ENCODE measurements at places on chromosomes 13 and 19.
A peak's percentile ranks its signal among the peaks of the same experiment; 100 is the strongest.

DNA sequence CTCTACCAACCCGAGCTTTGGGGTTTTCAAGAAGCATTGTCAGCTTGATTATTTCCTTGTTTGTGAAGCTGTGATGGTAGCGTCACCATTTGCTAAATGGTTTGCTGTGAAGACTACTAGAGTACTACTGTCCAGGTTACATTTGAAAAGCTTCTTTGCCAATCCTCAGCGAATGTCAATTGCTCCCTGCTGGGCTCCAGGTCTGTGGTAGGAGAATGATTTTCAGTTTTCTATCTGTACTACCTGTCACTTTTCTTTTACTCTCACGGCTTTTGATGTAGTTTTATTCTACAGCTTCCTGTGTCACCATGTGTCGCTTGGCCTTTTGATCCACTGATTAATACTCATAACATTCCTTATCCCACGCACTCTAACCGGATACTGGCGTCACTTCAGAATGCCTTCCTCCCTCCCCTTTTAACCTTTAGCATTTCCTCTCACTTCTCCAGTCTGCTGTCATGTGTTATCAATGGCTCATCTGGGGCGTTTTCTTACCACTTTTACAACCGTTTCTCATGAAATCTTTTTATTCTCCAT lies 7.5 kb upstream of the GPR183 start:
- DNase-seq = no peak

- no peak for DNase-seq
These were observed 8.6 kb downstream of the FRY start for GRCh38 chr13:32040052-32040642.

DNA sequence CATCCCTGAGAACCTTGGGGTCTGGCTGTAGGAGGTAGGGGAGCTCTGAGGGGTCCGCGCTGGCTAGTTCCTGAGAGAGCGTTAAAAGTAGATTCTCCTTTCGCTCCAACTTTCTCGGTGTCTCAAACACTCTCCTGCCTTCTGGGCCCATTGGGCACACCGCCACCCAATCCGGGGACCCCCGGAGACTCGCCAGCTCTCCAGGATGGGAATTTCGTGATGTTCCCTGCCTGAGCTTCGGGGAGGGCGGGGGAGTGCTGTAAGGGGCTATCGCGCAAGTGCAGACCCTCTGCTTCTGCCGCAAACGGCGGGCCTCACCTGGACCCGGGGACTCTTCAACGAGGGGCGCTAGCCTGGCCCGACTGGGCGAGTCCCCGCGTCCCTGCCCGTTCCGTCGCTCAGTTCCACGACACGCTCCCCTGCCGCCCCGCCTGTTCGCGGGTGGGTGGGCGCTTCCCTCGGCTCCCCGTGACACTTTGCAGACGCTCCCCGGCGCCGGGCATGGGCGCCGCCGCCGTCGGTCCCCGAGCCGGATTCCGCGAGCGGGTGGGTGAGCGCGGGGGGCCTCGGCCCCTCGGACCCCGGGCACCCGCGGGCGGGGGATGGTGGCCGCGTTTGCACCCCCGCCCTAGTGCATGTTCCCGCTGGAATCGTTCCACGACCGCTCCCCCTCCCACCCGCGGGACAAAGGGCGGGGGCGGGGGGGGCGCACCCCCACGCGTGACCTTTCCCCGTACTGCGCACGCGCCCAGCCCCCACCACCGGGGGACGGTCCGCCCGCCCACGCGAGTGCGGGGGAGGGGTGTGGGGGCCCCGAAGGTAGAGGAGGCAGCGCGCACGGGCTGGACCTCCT lies at the start of gene CCDC106:
CCDC106 (plus strand) TSS at position 481 of the 853 bp plus-strand sequence. CDS start 835 bp downstream, outside the sequence.
- DNase-seq = peak; percentile 81

DNA sequence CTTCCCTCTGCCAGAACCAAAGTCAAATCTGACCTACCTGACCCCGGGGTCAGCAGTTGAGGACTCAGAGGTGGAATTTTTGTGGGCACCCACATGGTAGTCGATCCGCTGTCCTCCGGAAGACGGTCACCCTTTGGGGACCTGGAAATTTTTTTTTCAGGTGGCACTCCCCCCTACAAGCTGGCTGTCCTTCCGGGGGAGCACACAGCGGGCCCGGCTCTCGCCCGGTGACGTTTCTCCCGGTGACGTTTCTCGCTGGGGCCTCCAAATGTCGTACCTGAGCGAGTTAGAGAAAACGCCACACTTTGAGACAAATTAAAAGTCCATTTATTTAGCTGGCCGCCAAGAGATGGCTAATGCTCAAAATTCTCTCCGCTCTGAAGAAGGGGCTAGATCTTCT lies 48.8 kb downstream of the ZFP14 start:
- DNase-seq = no peak

DNA sequence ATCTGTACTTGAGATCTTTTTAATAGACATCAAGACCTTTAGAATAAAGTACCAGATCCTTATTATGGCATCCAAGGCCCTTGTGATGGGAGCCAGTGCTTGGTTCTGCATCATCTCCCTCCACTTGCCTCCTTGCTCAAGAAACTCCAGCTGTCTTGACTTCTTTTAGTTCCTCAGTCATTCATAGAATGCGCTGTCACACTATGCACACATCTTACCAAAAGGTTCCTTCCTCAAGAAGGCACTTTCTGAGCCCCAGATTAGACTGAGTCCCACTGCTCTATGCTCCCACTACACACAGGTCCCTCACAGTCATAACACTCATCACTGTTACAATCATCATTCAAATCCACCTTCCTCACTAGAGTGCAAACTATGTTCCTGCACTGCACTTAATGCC lies 57.8 kb upstream of the ITM2B start:
- no peak for DNase-seq

- no peak for DNase-seq
These were observed 128.3 kb downstream of the KLF5 start for GRCh38 chr13:73187106-73187505.

DNA sequence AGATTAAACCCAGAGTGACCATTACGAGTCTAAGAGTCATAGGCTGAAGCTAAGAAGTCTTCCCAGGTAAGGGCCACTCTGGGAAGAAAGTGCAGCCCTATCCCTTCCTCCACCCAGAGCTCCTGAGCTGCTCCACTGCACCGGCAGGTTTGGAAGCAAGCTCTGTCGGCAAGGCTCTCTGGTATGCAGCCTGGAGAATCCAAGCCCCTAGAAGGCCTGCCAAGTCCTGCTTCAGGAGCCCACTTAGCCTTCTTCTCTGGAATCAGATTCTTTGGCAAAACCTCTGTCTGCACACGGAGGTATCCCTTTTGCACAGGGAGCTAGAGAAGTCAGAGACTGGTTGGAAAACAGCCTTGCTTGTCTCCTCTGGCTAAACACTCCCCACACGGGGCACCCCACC lies 58.5 kb downstream of the CEBPG start:
- no peak for DNase-seq

GRCh38 chr19:752652-753517 lies 2.0 kb downstream of the MISP start:
- DNase-seq = no peak

DNA sequence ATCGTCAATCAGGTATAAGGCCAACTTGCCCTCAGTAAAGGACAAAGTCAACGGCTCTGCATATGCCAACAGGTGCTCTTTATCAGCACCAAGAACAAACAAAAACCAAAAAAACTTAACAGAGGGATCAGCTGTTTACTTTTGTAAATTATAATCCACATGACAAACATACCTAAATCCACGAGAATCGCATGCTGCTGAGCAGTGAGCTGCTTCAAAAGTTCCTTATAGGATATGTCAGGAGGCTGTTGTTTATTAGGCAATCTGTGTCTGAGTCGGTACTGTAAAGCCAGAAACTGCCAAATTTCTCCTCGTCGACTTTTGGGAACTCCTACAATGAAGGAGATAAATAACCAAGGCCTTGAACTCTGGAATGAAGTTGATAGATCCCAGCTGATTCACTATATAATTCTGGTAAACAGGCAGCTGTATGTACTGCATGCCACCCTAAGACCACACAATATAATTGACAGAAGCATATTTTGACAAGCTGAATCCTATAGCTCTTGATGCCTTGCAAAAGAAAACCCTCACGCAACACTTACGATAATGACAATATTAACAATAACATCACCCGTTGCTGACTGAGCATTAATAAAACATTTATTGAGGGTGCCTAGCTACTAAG lies 179.8 kb downstream of the TBC1D4 start:
- no peak for DNase-seq

DNA sequence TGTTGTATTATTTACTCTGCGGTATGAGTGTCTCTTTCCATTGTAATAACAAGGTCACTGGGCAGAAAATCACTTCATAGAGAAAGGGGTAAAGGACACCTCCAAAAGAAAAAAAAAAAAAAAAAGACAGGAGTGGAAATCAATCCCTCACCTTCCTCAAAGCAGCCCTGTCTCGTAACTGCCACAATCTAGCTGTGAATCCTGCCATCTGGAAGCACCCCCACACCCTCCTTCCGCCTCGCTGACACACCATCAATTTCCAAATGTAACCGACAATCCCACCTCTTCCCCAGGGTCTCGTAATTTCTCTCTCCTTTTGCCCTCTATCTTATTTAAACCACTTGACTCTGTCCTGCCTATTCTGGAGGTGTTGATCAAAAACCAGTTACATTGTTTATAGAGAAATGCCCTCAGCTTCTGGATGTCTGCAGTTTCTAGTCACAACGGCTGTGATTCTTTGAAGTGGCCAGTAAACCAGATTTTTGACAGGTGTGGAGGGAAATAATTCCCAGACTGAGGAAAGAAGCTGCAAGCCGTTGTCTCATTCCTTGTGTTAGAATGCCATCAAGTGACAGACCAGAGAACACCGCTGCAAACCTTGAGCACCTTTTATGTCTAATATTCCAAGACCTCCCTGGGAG lies 9.1 kb upstream of the POP4 start:
- no peak for DNase-seq

GRCh38 chr13:60933638-60934037 lies 482.0 kb downstream of the PCDH20 start:
- DNase-seq = no peak

GRCh38 chr13:76851961-76852360 lies 34.2 kb downstream of the KCTD12 start:
- DNase-seq = no peak
